T-helper 1 cell (primary cell): ENCODE measurements at places on chromosomes 12 and 14.

DNA sequence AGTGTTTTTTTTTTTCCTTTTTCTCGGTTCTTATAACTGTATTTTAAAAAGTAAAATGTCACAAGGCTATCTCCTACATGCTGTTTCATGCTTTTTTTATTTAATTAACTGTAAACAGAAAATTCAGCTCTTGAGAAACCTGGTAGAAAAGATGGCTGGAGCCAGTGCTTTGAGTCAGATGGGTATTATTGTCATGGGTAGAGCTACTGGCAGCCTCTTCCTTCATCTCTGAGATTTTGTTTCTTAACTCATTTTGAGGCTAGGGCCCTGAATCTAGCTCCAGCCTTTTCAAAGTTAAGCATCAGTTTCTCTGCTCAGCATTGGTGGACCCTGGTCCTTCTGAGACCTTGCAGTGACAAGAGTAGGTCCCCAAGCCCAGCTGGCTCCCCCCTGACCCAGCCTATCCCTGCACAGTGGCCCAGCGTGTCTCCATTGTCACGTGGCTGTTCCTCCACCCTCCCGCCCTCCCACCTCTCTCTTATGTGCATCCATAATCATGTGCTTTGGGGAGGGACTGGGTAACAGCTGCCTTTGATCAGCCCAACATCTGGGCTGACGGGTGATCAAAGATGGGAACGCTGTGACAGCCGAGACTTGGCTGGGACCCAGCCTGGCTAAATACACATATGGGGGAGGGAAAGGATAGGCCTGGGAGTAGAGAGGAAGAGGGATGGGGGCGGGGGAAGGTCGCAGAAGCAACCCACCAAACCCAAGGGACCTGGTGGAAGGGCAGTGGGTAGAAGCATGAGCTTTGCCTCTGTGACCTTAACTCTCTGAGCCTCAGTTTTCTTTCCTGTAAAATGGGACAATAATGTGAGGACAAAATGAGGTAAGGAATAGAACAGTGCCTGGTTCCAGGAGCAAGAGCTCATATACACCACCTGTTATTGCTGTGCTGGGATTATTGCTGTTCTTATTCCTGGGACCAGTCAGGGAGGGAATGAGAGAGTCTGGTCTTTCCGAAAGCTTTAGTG lies 24.4 kb upstream of the RBM19 start:
- no peak for DNase-seq

GRCh38 chr12:46217541-46218321 lies 51.1 kb downstream of the SLC38A1 start:
- peak; percentile 84 for DNase-seq

DNA sequence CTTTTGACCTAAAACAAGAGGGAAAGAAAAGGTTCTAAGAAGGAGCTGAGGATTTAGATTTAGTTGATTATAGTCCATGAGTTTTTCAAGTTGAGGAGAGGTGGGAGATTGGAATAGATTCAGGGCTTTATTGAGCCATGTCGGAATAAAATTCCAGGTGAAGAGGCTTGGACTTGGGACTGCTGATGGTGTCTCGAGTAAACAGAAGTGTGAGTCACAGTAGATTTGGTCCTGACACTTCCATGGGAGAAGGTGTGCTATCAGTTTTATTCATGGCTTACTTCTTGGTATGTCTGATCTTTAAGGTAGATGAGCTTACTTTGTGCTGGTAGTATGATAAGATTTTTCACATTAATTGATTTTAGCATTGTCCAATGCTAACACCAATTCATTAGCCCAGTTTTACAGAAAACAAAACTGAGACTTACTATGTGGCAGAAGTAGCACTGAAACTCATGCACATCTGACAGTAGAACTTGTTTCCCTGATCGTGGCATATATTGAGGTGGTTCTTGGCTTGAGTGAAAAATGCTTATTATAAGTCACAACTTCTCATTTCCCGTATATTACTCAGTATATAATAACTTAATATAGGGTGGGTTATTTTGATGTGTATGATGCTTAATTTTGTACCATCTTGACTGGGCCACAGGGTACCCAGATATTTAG lies 172.4 kb upstream of the IGF1 start:
- no peak for DNase-seq

DNA sequence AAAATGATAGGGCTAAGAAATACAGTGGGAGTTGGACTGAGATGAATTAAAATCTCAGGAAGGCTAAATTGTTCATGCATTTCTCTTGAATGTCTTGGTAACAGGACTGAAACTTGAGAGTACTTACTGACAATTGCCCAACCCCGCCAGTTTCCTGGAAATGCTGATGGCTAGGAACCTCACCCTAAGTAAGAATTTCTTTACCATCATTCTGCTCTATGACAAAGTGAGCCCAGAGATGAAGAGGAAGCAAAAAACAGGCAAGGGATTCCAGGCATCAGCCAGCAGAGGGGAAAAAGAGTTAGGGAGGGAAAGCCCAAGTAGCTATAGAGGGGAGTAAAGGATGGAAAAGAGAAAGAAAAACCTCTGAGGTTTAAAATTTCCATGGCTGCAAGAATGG lies 397.7 kb downstream of the MDGA2 start:
- no peak for DNase-seq

- no peak for DNase-seq
These were observed 21.1 kb downstream of the ZNF84 start for GRCh38 chr12:133058203-133059113.

DNA sequence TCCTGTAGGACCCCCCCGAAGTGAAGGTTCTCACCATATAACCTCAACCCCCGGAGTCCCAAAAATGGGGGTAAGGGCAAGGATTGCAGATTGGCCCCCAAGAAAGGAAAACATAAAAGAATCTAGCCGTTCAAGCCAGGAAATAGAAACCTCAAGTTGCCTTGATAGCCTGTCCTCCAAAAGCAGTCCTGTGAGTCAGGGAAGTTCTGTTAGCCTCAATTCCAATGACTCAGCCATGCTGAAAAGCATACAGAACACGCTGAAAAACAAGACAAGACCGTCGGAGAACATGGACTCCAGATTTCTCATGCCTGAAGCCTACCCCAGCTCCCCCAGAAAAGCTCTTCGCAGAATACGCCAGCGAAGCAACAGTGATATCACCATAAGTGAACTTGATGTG lies 344.2 kb upstream of the RGS6 start:
- DNase-seq: no peak

GRCh38 chr12:114696443-114697242 lies 12.7 kb upstream of the TBX3 start:
- DNase-seq: no peak

- DNase-seq: no peak
These were observed 112.6 kb upstream of the FZD10 start for GRCh38 chr12:130049666-130050065.

DNA sequence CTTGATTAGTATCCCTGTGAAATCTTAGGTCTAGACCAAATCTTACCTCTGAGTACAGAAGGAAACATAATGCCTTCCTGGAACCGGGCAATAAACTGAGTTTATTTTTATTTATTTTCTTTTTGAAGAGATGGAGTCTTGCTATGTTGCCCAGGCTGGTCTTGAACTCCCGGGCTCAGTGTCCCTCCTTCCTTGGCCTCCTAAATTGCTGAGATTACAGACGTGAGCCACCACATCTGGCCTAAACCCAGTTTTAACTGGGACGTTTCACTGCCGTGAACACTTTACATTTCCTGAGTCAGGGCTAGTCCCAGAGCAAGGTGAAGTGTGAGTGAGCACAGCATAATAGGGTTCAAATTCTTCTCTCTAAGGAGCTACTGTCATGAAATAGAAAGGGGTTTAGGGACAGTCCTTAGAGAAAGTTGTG lies 671 bp downstream of the GUCY2C start:
- no peak for DNase-seq
